Activated CD4-positive, CD25-positive, alpha-beta regulatory T cell (primary cell): ENCODE measurements at places on chromosomes 12 and 14.

DNA sequence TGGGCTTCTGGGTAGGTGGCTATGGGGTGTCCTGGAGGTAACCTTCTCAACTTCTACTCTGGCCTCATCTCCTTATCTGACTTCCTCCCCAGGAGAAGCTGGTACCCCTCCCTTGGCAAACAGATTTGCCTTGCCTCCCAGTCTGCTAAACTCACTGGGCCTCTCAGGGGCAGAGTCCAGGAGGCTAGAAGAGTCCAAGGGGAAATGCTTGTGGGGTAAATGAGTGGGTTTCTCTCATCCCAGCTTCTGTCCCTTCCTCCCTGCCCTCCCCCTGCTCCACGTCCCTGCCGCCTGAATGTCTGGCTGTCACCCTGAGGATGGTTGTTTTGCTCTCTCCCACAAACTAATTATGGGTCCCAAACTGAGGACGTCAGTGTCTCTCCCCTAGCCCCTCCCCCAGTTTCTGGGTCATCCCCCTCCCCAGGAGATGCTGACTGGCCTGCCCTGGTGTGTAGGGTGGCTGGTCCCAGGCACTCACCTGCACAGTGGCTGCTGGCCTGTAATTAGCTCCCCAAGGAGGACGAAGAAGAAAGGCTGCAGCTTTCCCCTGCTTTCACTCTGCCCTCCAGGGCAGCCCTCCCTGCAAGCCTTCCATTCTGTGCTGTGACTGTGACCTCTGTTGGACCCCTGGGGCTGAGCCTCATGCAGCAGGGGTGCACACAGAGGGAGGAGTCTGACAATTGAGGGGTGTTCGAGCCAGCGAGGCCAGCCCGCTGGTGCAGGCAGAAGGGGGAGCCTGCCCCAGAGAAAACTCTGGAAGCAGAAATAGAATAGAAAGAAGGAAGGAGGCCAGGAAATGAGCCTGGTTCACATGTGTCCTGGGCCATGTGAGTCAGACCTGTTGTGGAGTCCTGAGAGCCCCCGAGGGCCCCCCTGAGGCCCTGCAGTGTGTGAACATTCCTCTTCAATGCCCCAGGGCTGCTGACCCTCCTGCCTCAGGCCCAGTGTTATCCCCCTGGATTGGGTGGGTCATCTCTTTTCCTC, at the start of gene LRP1-AS:
Gene LRP1-AS (minus strand): TSS at position 659 of the 984 bp plus-strand sequence.
- DNase-seq = no peak

GRCh38 chr14:93090826-93091555, 24.7 kb downstream of the ITPK1 start:
- DNase-seq = no peak

GRCh38 chr14:93744176-93744575, 44.1 kb downstream of the PRIMA1 start:
- DNase-seq = no peak

DNA sequence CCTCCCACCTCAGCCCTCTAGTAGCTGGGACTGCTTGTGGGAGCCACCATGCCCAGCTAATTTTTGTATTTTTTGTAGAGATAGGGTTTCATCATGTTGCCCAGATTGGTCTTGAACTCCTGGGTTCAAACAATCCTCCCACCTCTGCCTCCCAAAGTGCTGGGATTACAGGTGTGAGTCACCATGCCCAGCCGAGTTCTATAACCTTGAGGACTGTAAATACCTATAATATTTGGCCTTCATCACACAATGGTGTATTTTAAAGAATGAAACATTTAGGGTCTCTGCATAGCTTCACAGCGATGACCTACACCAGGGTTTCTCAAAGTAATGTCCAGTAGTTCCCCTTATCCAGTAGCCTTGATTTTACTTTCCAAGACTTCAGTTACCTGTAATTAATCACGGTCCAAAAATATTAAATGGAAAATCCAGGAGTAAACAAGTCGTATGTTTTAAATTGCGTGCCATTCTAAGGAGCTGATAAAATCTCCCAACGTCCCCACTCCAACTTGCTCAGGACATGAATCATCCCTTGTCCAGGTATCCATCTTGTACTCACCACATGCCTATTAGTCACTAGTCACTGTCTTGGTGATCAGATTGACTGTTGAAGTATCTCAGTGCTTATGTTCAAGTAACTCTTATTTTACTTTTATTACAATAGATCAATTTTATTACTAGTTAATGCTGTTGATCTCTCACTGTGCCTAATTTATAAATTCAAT, 368.2 kb downstream of the BTG1 start:
- no peak for DNase-seq

- no peak for DNase-seq
These were observed 21.3 kb upstream of the OASL start for GRCh38 chr12:121060149-121061001.

GRCh38 chr12:30012816-30013450, 229.2 kb upstream of the TMTC1 start:
- DNase-seq = no peak

GRCh38 chr12:47870175-47870781, 34.5 kb downstream of the VDR start:
- no peak for DNase-seq

DNA sequence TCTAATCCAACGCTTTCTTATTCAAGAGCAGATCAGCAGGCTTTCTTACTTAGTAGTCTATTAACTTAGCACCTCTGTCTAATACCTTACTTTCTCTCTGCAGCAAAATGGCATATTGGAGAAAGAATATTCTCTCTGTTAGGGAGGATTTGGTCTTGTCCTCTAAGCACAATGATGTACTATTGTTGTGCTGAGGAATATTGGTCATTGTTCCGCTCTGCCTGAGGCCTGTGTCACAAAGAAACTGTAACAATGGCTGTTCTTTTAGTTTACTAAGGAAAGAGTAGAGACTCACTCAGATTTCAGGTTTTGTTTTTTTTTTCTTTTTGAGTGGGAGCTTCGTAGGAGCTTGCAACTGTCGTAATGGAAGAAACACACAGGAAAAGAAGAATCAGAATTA, 1358.8 kb downstream of the LRFN5 start:
- DNase-seq = no peak

GRCh38 chr12:98828802-98829600, 183.9 kb downstream of the APAF1 start:
- no peak for DNase-seq

DNA sequence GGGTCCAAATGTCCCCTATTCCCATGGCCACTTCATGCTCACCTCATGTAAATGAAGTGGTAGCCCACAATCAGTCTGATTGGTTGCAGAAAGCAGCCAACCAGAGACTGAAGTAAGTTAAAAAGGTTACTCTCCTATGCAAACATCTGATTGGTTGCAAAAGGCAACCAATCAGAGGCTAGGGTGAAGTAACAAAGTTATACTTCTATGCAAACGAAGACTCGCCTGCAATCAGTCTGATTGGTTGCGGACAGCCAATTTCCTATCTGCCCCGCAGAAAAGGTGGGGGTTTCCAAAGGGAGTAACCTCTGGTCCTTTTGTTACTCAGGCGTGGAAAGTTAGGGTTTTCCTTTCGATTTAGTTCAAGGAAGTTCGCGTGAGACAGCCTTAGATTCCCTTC, 208.1 kb upstream of the NEDD1 start:
- DNase-seq = no peak

DNA sequence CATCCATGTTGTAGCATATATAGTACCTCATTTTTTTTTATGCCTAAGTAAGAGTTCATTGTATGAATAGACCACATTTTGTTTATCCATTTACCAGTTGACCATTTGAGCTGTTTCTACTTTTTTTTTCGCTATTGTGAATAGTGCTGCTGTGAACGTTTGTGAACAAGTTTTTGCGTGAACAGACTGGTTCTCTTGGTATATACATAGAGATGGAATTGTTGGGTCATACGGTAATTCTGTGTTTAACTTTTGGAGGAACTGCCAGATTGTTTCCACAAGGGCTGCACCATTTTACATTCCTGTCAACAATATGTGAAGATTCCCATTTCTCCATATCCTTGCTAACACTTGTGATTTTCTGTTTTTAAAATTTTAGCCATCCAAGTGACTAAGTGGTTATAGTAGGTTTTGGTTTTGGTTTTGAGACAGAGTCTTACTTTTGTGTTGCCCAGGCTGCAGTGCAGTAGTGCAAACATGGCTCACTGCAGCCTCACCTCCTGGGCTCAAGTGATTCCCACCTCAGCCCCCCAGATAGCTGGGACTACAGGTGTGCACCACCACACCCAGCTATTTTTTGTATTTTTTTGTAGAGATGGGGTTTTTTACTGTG, 68.3 kb upstream of the AMN start:
- no peak for DNase-seq

DNA sequence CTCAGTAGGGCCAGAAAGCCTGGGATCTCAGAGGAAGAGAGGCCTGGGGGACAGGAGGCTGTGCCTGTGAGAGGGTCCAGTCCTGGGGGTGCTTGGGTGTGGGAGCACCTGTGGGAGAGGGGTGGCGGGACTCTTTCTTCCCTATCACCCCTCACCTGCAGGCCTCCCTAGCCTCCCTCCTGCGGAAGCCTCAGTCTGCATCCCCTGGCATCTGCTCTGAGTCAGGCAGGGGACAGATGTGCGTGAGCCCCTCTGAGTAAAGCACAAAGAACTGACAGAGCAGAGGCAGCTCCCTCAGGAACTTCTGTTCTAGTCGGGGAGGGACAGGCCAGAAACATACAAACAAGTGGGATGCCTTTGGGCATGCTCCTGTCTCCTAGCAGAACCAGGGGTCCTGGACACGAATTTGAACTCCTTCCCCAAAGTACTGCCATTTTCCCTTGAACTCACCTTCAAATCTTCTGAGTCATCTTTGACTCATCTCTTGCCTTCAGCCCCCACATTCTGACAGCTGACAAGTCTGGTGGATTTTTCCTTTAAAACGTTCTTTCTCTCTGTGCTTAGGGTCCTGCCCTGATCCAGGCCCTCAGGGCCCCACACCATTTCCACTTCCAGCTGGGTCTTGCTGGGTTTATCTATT, 8.5 kb upstream of the HSP90AA1 start:
- DNase-seq = no peak

GRCh38 chr14:68686724-68687123, 106.1 kb downstream of the ZFP36L1 start:
- no peak for DNase-seq

DNA sequence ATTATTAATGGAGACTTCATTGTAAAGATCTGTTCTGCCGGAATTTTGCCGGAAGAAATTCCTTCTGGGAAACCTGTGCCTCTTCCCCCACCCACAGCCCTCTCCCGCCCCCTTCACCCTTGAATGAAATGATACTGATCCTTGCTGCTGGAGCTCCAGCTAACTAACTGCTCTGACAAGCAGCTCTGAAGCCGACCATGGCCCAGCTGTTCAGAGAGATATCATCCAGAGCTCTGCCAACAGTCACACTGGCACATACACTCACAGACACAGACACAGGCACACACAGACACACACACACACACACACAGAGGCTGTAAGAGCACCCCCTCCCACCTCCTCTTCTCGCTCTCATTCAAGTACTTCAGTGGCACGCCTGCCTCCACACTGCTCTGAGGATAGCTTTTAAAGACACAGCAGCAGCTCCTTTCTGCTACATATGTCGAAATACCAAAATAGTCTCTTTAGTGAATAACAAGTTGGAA, 88.6 kb downstream of the R3HDM2 start:
- DNase-seq = no peak

- no peak for DNase-seq
These were observed 90.8 kb downstream of the SLC38A1 start for GRCh38 chr12:46177837-46178608.

DNA sequence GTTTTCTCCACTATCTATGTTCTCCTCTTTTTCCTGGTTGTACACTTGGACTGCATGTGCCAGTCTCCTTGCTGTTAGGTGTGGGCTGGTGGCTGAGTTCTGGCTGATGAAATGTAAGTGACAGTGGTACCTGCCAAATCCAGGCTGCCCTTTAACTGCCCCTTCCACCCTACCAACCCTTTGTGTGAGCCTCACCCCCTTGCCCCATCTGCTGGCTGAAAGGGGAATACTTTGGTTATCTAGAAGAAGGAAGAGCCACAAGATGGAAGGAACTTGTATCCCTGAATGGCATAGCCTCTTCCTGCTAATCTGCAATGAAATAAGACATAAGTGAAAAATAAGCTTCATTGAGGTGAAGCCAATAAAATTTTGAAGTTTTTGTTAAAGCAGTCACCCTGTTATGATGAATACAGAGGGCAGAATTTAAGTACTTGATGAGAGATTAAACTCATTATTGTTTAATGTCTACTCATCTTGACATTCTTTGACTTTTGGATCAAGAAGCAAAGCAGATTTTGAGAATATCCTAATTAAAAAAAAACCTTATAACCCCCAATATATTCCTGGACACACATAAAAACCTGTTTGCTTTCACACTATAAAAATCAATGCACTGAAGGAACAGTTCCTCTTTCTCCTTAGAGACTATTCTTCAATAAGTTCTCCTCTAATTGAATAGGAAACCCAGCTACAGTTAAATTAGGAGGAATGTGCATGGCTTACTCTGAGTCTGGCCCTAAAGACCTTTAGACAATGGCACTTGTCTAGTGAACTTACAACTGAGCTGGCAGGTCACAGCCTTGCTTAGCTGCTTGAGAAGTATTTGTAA, 262.6 kb upstream of the BTG1 start:
- DNase-seq = peak; percentile 13

GRCh38 chr14:106489112-106489881, 962.9 kb downstream of the TMEM121 start:
- no peak for DNase-seq

DNA sequence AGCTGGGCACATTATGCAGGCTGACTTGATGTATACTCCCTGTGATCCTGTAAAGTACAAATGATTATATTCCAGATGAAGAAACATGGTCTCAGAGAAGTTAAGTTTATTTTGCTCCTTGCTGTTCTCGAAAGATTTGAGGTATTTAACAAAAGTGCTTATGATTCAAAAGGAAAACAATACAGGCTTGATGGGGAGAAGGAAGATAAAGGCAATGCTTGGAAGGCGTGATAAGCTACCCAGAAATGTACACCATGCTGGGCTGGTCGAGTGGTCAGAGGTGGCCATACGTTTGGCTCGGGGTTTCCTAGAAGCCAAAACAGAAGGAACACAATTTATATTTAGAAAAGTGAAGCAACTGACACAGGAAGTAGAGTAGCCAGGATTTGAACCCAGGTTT, 201.0 kb downstream of the KTN1 start:
- no peak for DNase-seq

DNA sequence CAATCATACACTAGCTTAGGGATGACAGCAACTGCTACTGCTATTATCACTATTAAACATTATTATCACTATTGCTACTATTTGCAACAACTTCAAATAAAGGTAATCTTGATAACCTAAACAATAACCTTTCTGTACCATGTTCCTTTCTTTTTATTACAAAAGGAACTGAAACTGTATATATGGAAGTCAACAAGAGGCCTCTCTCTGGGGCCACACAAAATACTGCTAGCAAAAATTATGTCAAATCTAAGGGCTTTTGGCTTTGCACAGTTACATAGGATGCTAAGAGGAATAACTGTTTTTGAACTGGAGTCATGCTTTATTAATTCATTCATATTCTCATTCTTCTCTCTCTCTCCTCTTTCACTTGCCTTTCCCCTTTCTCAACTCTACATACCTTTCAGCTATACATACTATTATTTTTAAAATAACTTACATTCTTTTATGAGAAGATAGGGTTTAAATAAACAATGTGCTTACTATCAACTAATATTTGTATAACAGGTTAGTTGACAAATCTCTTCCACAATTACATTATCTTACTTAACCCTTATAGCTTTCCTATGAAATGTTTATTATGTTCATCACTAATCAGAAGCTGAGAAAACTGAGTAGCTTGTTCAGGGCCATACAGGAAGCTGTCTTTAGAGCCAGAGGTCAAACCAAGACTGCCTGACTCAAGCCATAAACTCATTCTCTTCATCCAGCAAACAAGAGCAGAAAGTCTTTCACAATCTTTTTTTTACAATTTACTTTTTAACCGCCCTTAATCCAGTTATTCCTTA, 25.7 kb downstream of the SPTSSA start:
- DNase-seq = no peak

GRCh38 chr12:89779090-89779489, 70.5 kb upstream of the ATP2B1 start:
- no peak for DNase-seq

- DNase-seq = no peak
These were observed 146.1 kb upstream of the NOS1 start for GRCh38 chr12:117507548-117507947.
